ENCODE measurements at places on chromosomes 13 and 19.

GRCh38 chr19:55440411-55441105 is 2.5 kb downstream of the SHISA7 start:
- no peak for DNase-seq

DNA sequence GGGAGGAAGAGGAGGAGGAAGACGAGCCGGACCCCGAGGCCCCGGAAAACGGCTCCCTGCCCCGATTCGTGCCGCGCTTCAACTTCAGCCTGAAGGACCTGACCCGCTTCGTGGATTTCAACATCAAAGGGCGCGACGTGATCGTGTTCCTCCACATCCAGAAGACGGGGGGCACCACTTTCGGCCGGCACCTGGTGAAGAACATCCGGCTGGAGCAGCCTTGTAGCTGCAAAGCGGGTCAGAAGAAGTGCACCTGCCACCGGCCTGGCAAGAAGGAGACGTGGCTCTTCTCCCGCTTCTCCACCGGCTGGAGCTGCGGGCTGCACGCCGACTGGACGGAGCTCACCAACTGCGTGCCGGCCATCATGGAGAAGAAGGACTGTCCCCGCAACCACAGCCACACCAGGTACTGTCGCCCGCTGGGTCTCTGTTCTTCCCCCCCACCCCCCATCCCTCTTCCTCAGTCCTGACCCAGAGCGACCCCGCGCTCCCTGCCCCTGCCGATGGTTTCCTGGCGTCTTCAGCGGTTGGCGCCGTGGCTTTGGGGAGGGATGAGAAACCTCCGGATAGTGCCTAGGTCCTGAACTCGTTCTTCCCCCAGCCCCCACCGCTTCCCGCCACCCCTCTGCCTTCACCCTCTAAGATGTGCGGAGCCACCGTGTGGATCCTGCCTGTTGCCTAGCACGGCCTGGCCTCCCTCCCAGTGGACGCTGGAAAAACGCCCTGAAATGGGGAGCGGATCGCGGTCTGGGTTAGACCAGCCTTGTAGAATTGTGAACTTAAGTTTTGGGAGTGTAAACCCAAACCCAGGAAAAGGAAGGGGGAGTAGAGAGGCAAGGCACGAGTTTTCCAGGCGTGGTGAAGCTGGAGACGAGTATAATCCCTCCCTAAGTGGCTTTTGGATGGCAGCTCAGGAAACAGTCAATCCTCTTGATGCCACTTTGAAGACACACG is 1.5 kb downstream of the HS6ST3 start:
- DNase-seq: peak; percentile 22

- DNase-seq: no peak
Measured at GRCh38 chr19:13069415-13070359, 33.0 kb downstream of the LYL1 start.

DNA sequence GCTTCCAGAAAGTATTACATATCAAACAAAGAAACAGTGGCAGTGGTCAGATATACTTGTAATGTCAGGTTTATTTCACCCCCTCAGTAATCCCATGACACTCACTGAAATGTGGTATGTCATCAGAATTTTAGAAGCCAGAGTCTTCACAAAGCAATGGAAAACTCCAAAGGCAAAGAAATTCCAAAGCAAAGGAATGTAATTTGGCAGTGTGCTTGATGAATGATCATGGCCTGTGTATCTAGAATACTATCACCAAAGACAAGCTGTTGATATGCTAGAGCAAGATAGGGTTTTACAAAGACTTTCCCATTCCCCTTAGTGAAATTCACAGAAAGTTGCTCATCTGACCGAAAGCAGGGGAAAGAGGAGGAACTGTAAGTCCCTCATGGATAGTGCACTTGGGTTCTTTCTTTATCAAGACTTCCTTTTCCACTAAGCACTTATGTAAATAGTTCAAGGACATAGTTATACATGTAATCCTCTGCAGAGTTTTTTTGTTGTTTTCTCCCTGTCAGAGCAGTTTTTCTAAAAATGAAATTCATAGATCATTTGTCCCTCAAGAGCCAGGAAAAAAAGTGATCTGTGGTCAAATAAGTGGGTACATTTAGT is 243.4 kb downstream of the NHLRC3 start:
- DNase-seq: peak; percentile 31

GRCh38 chr19:29724102-29724641 is 9.1 kb upstream of the C19orf12 start:
- peak; percentile 16 for DNase-seq

GRCh38 chr19:32550666-32551065 is 30.3 kb upstream of the PDCD5 start:
- DNase-seq: no peak

GRCh38 chr13:76745261-76746200 is 140.7 kb downstream of the KCTD12 start:
- peak; percentile 41 for DNase-seq

Data from cardiac fibroblast (primary cell).